ENCODE measurements at places on chromosomes 2 and 18.

DNA sequence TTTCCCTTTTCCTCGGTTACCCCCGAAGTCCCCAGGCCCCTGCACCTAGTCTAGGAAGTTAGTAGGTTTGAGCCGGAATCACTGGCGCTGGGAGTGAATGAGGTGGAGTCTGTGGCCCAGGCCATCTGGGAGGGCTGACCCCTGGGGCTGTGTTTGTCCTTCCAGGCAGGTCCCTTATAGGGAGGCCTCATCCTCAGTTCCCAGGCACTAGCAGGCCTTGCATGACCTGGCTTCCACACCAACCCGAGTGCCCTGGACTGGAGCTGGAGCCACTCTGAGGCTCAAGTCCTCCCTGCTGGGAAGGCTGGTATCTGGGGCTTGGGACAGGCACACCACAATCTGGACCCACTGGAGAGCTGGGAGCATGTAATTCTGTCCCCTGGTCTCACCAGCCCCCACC, 111.0 kb downstream of the DYSF start:
- no peak for DNase-seq

DNA sequence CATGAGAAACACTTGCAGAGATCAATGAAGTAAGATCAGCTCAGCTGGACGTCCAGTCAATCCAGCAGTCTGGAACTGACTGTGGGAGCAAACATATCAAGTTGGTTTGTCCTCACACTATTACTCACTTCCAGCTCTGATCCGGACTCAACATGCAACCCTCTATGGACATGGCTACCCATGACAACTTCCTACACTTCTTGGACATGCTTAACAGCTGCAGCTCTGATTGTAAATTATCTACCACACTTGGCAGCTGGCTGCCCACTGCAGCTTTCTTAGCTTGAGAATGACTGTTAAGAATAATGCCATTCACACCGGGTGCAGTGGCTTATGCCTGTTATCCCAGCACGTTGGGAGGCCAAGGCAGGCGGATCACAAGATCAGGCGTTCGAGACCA, 429.8 kb downstream of the EPHA4 start:
- no peak for DNase-seq

- DNase-seq: no peak
Measured at GRCh38 chr2:232535761-232536530, 3.5 kb upstream of the CHRNG start.

DNA sequence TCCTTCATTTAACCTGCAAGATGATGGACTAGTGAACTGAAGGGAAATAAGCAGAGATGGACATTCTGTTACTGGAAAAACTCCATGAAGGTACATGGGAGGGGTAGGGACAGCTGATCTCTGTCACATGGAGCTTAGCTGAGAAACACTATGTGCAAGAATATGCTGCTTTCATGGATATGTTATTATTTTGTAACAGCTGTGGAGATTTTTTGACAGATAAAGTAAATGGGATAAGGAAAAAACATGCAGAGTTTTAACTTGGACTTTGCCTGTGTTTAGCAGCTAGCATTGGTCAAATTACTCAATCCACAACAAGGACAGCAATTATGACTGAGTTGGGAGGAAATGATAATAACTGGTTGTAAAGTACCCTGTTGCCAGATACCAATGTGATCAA, 28.7 kb upstream of the HNRNPA3 start:
- DNase-seq: no peak

DNA sequence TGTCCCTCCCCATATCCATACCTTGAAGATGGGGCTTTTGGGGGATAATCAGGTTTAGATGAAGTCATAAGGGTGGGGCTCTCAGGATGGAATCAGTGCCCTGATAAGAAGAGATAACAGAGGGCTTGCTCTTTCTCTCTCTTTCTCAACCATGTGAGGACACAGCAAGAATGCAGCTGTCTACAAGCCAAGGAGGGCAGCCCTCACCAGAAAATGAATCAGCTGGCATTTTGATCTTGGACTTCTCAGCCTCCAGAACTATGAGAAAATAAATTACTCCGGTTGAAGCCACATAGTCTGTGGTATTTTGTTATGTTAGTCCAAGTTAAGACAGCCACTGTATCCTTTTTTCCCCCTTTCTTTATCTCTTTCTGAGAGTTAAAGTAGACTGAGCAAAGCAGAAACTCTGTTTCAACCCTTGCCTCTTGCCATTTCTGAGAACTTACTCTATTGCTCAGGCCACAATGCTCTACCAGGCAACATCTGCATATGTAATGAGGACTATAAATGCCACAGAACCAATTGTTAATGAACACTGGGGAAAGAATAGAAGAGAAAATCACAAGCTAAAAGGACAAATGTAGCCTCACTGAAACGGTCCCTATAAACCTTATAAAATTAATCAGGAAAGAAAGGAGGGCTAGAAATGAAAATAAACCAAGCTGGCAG, 56.9 kb downstream of the SRBD1 start:
- DNase-seq: no peak

GRCh38 chr2:222973237-222973636, 78.8 kb upstream of the KCNE4 start:
- DNase-seq: no peak

DNA sequence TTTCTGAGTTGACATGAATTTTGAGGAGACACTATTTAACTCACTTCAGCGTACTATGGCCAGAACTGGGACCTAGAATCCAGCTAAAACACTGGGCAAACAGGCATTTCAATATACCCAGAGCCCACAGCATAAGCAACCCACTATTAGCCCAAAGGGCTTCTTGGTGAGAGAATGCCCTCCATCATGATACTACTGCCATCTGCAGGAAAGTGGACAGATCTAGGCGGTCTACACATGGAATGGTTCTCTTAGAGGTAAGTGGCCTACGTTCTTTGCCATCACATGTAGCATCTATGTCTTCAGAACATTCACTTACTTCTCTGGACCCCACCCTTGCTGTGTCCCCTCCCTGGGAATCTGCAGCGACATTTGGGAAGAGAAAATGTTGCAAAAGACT, 181.3 kb upstream of the LINC00305 start:
- DNase-seq: no peak

GRCh38 chr2:230913406-230914143, 11.5 kb downstream of the GPR55 start:
- DNase-seq: no peak

- no peak for DNase-seq
Measured at GRCh38 chr18:48325115-48325665, 84.0 kb downstream of the ZBTB7C start.

DNA sequence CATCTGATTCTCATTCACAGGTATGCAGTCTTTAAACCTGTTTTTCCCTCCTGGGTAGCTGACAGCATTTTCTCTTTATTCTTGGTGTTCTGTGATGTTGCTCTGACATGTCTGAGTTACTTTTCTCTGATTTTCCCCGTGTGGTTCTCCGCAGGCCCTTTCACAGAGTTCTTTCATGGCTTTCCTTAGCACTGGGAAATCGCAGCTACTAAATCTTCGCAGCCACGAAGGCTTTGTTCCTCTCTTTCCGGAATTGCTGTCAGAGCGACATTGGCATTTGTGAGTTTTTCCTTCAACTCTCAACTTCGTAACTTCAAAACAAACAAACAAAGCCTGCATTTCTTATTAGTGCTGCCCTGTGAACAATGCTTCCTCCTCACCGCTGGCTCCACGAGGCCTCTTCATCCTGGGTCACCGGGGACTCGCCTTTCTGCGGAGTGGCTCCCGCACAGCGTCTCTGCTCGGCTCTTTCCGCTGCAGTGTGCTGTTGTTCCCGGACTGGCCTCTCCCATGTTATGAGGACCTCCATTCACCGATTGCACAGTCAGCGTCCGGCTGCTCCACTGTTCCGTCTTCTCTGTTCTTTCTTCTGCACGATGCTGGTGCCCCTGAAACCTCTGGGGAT, 16.1 kb downstream of the COLEC11 start:
- DNase-seq: no peak

DNA sequence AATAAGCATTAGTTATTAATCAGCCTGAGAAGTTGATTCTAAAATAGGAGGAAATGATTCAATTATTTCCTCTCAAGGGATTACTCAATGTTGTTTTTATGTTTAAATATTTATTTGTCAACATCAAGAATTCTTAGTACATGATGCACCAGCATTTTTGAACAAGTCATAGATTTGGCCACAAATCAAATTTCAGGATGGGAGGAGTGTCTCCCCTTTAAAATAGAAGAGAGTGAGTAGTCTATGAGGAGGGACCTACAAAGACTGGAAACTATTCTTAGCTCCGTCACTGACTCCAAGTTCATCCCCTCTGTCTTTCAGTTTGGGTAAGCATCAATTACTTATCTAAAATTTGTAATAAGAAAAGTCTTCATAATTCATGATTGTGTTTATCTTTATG, 18.6 kb upstream of the IL18R1 start:
- no peak for DNase-seq

DNA sequence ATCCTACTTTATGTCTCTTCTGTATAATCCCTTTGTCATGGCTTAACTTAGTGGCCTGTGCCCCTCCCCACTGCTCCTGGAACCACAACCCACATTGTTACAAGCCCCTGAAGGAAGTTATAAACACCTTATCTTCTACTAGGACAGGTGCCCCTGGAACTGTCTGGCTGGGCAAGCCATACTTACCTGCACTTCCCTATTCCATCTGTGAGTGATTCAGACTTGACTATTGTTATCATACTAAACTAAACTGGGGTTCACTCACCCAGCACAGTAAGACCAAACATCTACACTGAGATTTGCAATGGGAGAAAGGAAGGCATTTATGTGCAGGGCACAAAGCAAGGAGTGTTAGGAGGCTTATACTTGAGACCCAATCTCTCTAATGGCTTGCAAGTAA, 3.7 kb upstream of the UGT1A6 start:
- no peak for DNase-seq

DNA sequence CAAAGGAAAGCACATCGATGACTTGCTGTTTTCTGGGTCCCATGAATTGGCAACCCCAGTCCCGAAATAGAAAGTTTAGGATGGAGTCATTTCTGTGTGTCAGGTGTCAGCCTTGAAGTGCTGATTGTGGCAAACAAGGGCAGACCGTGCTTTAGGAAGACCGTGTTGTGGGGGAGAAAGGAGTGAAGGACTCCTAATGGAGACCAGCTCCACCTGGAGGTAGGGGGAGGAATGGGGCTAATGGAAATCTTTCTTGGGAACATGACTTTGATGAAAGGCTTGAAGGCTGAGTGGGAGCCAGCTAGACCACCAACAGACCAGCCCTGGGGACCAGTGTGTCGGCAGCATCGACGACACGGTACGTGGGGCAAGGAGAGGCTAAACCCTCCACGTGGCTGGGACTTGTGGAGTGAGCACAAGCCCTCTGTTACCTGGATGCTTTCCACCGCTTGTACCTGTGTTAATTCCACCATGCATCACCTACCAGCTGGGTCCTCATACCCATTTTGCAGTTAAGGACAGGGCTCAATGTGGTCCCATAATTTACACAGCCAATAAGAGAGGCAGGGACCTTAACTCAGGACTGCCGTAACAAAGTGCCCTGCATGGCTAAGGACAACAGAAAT, 104.2 kb downstream of the SH3BP4 start:
- DNase-seq: no peak

DNA sequence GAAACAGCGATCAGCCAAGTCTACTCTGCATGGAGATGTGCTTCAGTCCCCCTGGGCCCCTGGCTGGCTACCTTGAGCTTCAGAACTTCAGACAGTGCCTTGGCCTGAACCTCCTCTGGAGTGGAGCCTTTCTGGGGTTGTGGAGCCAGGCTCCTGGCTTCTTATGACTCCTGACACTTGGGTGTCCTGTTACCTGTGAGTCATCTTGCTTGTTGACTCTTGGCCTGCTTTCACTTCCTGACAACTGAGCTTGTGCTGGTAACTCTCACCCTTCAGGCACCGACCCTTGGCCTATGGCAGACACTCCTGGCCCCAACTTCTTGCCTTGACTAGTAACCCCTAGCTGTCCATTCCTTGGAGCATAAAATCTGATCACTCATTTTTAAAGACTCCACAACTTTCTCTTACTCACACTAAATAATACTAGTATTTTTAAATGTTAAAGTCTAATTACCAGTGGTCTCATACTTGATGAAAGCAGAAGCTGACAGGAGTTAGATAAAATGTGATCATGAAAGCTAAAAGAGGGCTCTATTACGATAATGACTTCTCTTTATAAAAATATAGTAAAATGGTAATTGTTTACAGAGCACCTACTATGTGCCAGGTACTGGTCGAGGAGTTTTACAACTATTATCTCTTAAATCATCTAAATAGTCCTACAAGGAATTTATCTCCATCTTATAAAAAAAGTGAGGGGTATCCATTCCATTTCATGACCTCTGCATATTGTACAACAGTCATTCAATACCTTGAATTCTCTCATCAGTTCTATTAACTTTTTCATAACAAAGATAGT, 46.3 kb upstream of the VIT start:
- no peak for DNase-seq

DNA sequence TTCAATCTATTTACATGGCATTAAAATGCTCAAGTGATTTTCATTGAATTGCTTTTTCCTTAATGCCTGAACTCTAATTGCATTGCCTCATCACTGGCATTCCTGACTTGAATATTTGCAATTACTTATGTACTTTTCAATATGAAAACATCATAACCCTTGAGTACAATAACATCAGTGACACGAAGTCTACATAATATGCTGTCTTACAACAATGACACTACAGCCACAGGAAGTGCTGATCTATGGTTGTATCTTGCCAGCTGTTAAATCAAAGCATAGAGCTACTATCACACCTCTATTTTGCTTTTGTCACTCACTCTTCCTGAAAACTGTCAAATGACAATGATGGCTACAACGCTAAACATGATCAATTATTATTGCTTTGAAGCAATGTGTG, 156.9 kb downstream of the CCDC102B start:
- DNase-seq: no peak

DNA sequence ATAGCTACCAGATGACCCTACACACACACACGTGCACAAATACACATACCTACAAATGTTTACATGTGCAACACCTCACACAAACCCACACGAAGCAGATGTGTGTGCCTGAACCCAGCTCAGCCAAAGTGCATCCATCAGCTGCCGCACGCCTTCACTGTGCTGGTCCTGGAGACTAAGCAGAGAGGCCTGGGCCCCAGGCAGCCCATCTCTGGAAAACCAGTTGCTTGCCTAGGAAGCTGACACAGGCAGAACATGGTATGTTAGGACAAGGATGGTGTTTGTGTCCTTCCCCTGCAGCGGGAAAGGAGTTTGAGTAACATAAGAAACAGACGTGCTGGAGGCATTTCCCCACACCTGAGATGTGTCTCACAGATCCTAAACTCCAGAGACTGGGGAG, 86.7 kb downstream of the SEPTIN10 start:
- no peak for DNase-seq

- no peak for DNase-seq
Measured at GRCh38 chr2:134401789-134402188, 147.9 kb downstream of the MGAT5 start.

GRCh38 chr2:114507744-114508143, 65.3 kb downstream of the DPP10 start:
- DNase-seq: no peak

GRCh38 chr2:190551928-190552327, 17.4 kb upstream of the NEMP2 start:
- DNase-seq: no peak

- no peak for DNase-seq
Measured at GRCh38 chr2:43831543-43832294, 6.9 kb downstream of the ABCG5 start.

DNA sequence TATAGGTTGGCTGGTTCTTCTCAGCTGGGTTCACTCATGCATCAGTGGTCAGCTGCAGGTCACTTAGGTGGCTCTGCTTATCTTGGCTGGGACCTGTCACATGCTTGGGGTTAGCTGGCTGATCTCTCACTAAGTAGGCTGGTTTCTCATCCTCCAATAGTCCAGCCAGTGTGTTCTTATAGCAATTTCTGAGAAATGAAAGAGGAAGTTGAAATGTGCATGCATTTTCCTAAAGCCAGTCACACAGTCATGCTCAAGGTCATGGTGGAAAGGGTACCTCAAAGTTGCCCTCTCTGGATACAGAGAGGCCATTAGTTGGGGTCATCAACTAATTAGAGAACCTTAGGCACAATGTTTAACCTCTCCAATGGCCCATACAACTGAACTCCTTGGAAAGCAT, 64.4 kb downstream of the KLHL29 start:
- no peak for DNase-seq
